CD8-positive, alpha-beta T cell (primary cell): ENCODE measurements at places on chromosomes 6 and 20. TPM values are rescaled to one million over a fixed set of nuclear protein-coding genes. Genes with fewer than 3 reads are reported as not detected.

Gene LHFPL5
- not detected for total RNA-seq

Gene HLA-DQA1
- total RNA-seq, result 5.5 TPM

Gene SLC24A3
- total RNA-seq, result not detected

Gene ASIP
- total RNA-seq, result not detected

Gene HMGN4
- total RNA-seq, result 24.8 TPM
